ENCODE measurements at places on chromosomes 7 and 10. TPM values are rescaled to one million over a fixed set of nuclear protein-coding genes. Genes with fewer than 3 reads are reported as not detected.

CFAP46 gene
- not detected for total RNA-seq

DNA sequence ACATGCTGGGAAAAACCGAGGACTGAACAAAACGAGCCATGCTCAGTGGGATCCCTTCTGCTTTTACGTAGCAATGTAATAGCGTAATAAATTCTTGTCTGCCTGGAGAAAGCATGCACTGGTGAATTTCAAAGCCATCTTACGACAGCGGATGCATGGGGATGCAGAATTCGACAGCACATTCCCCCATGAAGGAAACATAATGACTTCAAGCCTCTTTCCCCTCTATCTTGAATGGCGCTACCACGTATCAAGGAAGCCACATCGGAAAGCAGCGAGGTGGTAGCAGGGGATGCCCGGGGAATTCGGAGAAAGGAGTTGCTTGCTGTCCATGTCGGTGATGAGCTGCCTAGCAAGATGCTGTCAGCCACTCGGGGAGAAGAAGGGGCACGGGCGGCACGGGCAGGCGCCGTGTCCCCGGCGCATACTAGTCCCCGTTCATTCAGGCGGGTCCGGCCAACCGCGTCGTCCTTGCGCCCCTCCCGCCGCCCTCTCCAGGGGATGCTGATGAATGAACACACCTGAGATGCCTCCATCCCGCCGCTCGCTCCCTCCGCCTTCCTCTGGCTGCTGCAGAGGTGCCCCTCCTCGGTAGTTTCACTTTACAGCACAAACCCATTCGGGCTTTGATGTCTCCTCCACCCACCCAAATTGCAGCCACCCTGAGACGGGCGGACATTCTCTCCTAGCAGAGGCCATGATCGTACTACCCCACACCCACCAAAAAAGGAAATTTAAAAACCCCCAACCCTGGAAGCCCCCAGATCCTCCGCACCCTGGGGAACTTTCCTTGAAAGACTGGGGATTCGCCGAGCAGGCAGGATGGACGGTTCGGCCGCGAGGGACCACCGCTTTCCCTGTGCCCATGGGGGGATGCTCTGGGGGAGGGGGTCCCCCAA is 644 bp downstream of the SORBS1 start:
- DNase-seq: peak; percentile 8

MDH2 gene
- total RNA-seq: 97.4 TPM

- DNase-seq: no peak
Observed at GRCh38 chr10:126373147-126373546, 15.1 kb downstream of the ADAM12 start.

DNA sequence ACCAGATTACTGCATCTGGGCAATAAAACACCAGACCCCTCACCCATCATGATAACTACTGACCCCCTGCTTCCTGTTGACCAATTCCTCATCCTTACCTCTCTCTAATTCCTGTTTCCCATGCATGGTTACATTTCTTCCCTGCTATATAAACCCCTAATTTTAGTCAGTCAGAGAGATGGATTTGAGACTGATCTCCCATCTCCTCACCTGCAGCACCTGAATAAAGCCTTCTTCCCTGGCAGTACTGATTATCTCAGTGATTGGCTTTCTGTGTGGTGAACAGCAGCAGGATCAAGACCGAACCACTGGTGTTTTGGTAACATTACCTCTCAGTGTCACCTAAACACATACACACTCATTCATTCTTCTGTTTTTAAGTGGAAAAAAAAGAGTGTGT is 41.2 kb upstream of the SVIL start:
- DNase-seq: no peak

DNA sequence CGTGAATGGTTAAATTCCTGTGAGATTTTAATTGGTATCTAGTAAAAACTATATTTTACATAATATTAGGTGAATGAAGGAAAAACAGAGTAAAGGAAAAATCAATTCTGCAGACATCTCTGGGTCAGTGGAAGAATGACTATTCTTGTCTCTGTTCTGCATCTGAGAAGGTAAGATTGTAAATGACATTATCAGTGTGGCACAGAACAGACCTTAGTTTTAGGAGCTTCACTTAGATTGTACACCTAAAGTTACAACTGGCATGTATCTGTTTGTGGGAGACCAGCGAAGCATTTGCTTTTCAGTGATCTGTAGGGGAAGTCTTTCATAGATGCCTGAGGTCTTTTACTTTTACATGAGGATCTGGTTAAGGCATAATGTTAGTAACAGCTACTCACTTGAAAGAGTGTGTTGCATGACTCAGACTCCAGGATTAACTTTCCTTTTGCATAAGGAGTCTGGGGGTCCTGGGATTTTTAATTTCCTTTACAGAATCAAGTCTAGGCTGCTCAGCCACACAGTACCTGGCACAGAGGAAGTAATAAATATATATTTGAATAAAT is 56.2 kb downstream of the JMJD1C start:
- peak; percentile 62 for DNase-seq

DNA sequence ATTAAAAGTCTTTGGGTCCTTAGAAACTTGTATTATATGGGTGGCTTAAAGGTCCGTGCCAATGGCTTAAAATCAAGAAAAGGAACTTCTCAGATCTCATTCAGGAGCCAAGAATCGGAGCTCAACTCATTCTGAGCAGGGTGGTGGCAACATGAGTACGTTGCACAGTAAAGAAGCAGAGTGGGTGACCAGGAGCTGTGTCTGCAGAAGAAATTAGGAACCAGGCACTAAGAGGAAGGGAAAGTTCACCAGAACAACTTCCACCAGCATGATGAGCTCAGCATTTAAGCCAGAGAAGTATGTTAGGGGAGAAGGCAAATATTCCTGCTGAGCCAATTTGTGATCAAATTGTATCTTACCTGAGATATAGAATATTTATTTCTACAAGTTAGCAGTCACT is 236.0 kb upstream of the NRP1 start:
- DNase-seq: no peak

DNA sequence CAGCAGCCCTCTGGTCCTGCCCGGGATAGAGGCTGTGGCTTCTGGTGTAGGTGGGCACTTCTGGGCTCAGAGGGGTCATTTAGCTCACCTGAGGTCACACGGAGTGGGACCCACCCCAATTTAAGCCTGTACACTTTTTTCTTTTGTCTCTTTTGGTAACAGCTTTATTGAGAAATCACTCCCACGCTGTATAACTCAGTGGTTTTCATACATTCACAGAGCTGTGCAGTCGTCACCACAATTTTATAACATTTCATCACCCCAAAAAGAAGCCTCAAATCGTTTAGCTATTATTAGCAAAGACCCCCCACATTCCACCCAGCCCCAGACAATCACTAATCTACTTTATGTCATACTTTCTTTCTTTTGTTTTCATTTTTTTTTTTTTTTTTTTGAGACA is 62.3 kb downstream of the LHPP start:
- no peak for DNase-seq

DNA sequence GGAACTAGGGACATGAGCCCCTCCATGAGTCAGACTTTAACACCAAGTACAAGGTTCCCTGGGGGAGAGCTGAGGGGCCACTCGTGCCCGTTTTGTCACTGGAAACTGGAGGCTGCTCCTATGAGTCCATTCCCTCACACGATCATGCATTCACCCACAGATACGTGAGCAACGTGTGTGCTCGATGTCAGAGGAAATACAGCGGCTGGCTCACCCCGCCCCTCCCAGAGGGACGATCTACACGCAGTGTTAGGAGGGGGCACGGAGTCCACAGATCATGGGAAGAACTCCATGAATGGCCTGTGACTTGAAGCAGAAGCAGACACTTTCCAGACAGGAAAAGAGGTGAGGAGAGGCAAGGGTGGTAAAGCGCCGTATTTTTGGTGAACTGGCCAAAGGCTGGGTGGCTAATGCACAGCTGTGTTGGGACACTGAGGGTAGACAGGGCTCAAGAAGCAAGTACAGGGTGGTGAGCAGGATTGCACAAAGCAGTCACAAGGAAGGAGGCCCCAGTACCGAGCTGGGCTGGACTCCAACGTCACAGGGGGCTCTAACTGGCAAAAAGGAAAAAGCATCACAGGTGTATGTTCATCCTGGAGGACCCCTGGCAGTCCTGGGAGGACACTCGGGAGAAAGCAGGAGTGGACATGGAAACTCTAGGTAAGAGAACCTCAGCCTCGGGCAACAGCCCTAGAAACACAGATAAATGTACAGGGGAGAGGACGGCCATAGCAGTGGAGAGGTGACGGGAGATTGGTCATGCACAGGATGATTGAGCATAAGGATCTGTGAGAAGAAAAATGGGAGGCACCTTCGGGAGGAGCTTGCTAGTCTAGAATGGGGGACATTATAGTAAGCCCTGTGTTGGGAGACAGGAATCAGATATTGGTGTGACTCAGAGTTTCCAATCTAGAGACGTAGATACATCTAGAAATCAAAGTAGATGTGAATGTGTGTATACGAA is 41.2 kb downstream of the TNS3 start:
- DNase-seq: no peak

GRCh38 chr10:130491011-130491692 is 355.0 kb downstream of the GLRX3 start:
- DNase-seq: no peak

TAS2R4 gene
- 0.12 TPM for total RNA-seq

- no peak for DNase-seq
Observed at GRCh38 chr7:43591558-43592180, 8.8 kb downstream of the STK17A start.

PDE6C gene
- total RNA-seq: not detected

ADAM8 gene
- 3.8 TPM for total RNA-seq

ZNF467 gene
- not detected for total RNA-seq

DNA sequence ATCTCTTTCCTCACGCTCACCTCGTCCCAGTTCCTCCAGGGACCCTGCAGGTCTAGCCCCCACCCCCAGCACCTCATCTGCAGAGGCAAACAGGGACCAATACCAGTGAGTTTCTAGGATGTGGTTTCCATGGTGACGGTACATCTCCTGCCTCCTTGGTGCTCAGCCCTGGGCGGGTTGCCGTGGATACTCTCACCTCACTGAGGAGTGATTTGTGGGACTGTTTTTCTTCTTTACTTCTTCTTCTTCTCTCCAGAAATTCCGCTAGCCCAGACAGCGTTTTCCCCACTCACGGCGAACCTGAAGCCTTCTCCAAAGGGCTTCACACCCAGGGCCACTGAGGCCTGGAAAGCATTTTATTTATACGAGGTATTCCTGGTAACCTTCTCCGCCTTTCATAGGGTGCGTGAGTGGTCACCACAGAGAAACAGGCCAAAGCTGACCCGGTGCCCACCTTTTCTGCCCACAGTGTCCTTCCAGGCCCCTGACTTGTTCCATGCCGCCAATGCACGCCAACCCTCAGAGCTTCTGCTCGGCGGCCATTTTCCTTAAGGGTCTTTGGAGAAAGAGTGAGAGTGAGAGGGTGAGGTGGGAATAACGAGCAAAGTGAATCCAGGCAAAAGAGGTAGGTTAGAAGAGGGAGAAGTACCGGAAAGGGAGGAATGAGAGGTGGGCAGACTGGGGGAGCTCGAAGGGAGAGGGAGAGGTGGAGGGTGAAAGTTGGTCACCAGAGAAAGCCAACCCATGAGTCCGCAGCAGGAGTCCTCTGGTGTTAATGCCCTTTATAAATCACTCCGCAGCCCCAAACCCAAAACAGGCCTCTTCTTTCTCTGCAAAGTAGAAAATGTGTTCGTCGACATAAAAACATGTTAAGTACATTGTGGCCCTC is 15.5 kb downstream of the FAM241B start:
- DNase-seq: no peak

DNA sequence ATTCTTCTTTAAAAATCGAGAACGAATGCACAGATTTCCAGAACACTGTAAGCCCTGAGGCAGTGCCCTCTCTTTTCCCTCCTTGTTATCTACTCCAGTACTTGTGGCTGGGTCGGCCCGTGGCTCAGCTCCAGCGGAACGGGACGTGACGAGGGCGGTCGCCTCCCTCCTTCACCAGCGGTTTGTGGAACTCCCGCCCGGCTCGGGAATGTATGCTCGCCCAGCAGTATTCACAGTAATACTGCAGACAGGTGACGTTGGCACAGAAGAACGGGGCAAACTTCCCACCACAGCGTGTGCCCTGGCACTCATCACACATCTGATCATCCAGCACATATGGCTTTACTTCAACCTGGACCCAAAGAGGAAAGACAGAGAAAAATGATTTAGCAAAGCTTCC is 128.5 kb downstream of the BTAF1 start:
- no peak for DNase-seq

- no peak for DNase-seq
Observed at GRCh38 chr10:69741671-69742355, 59.9 kb upstream of the COL13A1 start.

FGFR2 gene
- total RNA-seq: 0.60 TPM

DNAJB12 gene
- total RNA-seq: 24.9 TPM

ZNF33A gene
- total RNA-seq: 7.3 TPM

- no peak for DNase-seq
Observed at GRCh38 chr7:2050511-2050866, 182.3 kb downstream of the MAD1L1 start.

- DNase-seq: no peak
Observed at GRCh38 chr7:11358637-11359036, 385.0 kb downstream of the PHF14 start.

MYL10 gene
- not detected for total RNA-seq

DNA sequence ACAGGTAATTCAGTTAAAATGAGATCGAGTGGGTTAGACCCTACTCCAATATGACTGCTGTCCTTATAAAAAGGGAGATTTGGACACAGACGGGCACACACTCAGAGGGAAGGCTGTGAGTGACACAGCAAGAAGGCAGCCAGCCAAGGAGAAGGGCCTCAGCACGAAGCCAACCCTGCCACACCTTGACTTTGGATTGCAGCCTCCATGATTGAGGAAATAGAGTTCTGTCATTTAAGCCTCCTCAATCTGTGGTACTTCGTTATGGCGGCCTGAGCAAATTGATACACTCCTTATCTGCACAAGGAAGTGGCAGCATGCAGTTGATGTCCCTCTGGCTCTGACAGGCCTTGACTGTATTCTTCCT is 43.8 kb downstream of the SH2D4B start:
- no peak for DNase-seq

All from RPMI7951 (cell line).